Suprapubic skin (tissue), 4 donors: ENCODE measurements at places on chromosomes 4 and X.

DNA sequence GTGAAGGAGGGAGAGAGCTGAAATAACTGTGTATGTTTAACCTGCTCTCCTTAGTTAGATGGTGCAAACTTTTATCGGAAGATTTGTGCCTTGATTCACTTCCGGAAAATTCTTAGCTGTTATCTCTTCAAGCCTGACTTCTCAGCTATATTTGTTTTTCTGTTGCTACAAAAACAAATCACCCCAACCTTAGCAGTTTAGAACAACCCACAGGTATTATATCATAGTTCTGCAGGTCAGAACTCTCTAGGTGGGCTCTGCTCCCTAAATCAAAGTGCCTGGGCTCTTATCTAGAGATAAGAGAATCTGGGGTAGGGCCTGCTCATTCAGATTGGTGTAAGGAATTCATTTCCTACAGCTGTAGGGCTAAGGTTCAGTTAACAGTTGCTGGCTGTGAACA lies 15.1 kb upstream of the CEP135 start:
- DNase-seq, result no peak

DNA sequence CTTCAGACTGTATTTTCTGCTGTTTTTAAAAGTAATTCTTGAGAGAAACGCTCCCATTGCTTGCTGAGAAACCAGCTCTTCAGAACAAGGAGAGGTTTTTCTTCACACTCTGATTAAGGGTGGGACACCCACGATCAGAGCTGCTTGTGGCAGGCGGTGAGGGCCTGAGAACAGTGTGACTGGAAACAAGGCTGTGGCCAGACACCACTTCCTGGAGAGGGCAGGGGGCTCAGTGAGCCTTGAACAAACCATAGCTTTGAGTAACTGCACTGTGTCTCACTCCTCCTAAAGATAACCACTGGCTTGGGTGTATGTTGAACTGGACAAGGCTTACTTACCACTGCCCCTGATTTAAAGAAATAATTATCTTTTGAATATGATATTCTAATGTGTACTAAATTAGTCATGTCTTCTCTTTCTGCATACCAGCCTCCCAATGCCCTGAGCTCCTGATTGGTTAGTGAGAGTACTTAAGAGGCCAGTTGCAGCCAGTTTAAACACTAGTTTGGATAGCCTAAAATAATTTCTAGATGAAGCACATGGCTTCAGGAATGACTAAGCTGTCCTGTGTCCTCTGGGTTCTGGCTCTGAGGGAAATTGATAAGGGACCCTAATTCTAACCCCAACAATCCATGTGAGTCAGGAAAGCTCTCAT lies 3.7 kb upstream of the GPR82 start:
- DNase-seq, result no peak

DNA sequence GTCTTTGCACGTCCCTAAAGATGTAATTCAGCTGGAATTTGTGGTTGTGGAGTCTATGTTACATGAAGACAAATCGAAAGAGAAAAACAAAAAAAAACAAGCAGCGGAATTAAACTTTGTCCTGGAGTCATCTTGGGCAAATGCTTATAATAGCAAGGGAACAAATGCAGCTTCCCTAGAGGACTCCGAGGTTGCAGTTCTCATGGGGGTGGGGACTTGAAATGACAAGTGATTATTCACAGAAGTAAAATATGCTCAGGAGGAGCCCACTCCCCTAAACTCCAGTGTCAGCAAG lies 362.4 kb downstream of the ARHGAP24 start:
- DNase-seq, result no peak

DNA sequence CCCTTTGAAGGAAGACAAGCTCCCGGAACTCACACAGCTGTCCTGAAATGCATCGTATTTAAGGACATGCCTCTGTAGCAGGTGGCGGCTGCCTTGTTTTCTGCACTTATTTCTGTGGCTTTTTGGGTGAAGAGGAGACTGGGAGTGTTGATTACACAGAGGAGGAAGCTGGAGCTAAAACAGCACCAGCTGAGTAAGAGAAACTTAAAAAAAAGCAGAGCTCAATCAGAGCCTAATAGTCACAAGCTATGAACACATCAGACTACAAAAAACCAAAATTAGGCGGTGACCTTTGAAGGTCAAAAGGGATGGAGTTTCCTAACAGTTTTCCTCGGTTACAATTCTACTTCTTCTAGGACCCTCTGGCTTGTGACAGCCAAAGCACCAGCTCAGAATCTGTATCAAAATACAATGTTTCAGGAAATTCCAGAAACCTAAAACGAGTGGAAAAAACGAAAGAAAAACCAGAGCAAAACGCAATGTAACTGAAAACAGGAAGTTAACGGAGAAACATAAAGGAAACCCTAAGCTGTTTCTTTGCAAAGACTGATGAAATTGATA lies 13.5 kb downstream of the PRKX start:
- DNase-seq, result no peak

DNA sequence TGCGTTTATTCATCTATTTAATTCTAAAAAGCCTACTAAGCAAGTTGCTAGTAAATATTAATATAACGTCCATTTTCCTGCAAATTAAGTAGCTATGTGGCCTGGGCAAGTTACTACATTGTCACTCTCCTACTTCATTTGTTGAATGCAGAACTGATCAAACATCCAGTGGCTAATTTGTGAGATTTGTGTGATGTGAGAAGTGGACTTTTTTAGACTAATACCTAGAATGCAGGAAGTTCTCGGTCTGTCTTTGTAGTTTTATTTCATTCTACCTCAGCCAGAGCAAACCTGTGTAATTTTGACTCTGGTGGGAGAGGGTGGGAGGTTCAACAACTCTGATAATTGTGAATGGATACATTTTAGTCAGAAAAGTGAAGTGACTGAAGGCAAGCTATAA lies 840 bp downstream of the GUF1 start:
- no peak for DNase-seq

- no peak for DNase-seq
These were observed 48.1 kb downstream of the FNIP2 start for GRCh38 chr4:158816955-158817354.
